Stimulated activated CD8-positive, alpha-beta memory T cell treated with anti-CD3 and anti-CD28 coated beads, Interleukin-4, amount 100 ng/mL, for 1 hour (primary cell): ENCODE measurements at places on chromosomes 11 and 22.

- no peak for DNase-seq
These were observed 629 bp downstream of the ATP5MG start for GRCh38 chr11:118401880-118402590.

DNA sequence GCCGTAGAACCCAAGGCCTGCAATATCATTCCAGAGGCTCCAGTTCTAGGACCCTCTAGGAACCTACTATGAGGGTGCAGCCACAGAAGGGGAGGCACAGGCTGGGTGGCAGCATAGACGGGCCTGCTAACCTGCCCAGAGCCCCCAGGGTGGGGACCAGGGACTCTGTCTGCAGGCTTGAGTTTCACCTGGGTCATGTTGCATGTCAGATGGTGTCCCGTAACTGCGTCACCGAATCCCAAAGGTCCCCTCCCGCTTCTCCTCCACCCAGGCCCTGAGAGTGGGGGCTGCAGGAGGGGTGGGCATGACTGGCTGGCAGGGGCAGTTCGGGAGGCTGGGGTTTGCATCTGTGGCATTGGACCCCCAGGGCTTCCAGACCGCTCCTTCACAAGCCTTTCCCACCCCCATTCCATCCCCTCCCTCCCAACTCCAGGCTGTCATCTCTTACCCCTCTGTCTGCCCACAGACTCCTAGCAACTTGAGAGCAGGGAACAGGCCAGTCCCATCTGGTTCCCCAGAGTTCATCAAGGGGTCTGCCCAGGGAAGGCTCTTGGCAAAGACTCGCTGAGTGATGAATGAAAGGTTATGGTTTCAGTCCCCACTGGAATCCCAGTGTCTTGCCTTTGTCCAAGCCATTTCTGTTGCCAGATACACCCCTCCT lies 16.3 kb downstream of the MYO7A start:
- DNase-seq, result no peak

DNA sequence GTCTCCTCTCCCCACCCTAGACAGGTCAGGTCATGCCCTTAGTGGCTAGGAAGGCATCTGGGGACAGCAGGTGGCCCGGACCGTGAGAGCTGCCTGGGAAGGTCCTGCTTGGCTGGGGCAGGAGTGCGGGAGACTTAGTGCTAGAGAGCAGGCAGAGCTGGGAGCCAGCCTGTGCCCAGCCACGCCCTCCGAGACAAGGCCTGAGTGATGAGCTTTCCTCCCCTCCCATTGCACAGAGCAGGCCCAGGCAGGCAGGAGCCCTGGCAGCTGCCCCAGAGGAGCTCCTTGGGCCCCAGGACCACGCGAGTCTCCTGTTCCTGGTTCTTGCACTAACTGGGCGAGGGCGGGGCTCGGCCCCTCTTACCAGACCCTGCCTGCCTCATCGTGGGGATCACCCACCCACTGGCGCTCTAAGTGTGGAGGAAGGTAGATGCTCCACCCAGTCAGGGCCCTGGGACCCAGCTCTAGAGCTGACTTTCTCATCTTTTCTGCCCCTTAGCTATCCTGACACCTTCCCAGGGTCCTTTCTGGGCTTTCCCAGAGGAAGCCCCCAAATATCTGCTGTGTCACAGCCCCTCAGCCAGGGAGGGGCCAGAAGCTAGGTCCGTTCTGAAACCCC lies 44.9 kb downstream of the MACROD1 start:
- no peak for DNase-seq

- DNase-seq, result no peak
These were observed 30.4 kb downstream of the OPCML start for GRCh38 chr11:133501643-133502539.

DNA sequence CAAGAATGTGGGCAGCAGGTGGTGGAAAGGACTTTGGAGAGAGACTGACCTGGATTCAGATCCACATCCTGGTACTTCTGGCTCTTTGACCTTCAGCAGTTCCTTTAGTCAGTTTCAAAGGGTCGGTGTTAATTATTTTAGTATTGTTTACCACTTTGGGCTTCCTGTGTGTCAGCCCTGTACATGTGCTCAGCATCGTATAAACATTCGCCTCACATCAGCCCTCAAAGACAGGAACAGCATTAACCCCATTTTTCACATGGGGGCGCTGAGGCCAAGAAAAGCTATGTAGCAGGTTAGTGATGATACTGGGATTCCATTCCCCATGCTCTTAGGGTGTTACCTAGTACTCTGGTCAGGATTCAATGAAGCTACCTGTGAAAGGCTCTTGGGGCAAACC lies 72.1 kb upstream of the YWHAH start:
- no peak for DNase-seq

GRCh38 chr11:125433454-125434121 lies 62.5 kb downstream of the FEZ1 start:
- DNase-seq, result no peak

GRCh38 chr22:46758867-46759290 lies 3.6 kb upstream of the TBC1D22A start:
- no peak for DNase-seq

DNA sequence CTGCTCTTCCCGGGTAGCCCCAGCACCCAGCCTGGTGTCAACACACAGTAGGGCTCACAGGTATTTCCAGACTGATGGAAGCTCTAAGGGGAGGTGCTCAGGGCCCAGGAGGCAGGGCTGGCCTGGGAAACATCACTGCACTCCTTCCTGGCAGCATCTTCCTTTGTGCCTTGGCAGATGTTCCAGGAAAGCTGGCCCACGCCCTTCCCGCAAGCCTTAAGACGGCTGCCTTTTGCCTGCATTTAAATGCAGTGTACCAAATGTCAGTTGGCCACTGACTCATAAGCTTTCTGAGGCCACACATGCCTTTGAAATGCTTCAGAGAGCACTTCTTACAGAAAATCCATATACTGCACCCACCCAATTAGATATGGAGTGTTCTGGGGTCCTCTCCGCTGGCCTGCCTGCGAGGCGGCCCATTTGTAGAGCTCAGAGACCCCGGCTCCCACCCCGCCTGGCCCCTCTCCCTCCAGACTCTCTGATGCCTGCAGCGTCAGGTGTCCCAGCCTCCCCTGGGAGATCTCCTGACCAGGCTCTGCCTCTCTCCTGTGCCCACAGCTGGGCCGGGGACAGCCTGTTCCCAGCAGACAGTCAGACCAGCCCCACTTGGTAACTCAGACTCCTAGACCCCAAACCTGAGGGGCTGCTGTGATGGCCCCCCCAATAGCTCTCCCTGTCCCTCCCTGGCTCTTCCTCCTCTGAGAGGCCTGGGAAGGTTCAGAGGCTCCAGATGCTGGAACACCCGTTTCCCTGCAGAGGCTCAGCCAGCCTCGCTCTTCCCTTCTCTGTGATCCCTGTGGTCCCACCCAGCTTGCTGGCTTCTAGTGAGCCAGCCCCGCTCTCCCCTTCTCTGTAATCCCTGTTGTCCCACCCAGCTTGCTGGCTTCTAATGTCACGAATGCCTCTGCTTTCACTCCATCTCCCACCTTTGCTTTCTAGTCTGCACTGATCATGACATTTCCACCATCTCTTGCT lies 47.6 kb upstream of the THY1 start:
- no peak for DNase-seq
